Peyer's patch (tissue), 4 donors: ENCODE measurements at places on chromosomes 5 and 9. TPM values are rescaled to one million over a fixed set of nuclear protein-coding genes. Genes with fewer than 3 reads are reported as not detected.
A peak's percentile ranks its signal among the peaks of the same experiment; 100 is the strongest.

The CDHR2 gene
- 39.6 TPM for total RNA-seq

- no peak for DNase-seq
Measured at GRCh38 chr5:9464478-9464877, 81.4 kb downstream of the SEMA5A start.

DNA sequence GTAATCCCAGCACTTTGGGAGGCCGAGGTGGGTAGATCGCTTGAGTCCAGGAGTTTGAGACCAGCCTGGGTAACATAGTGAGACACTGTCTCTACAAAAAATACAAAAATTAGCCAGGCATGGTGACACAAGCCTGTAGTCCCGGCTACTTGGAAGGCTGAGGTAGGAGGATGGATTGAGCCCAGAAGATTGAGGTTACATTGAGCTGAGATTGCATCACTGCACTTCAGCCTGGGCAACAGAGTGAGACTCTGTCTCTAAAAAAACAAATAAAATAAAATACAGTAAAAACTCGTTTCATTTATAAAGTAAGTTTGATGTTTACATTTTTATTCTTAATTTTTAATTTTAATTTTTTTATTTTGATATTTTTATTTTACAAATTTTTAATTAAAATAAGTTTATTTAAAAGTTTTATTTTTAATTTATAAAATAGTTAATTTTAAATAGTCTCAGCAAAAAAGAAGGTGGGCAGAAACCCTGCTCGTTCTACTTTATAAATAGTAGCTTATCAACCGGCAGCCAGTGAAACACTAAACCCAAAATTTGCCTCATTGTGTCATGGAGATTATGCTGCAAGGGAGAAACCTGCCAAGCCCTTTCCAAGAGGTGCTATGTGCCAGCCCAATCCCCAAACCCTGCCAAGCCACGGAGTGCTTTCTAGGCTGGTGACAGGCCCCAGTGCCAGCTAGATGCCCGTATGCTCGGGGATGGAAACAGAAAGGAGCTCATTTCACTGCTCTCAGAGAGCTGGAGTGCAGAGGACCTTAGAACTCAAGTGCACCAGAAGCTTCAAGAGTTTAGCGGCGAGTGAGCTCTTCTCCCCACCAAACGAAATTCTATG lies 38.9 kb downstream of the SERINC5 start:
- no peak for DNase-seq

The SLC2A6 gene
- 1.6 TPM for total RNA-seq

The FOXD4 gene
- not detected for total RNA-seq

GRCh38 chr9:13956107-13956506 lies 357.8 kb downstream of the NFIB start:
- DNase-seq, result no peak

The RNF208 gene
- 4.4 TPM for total RNA-seq

DNA sequence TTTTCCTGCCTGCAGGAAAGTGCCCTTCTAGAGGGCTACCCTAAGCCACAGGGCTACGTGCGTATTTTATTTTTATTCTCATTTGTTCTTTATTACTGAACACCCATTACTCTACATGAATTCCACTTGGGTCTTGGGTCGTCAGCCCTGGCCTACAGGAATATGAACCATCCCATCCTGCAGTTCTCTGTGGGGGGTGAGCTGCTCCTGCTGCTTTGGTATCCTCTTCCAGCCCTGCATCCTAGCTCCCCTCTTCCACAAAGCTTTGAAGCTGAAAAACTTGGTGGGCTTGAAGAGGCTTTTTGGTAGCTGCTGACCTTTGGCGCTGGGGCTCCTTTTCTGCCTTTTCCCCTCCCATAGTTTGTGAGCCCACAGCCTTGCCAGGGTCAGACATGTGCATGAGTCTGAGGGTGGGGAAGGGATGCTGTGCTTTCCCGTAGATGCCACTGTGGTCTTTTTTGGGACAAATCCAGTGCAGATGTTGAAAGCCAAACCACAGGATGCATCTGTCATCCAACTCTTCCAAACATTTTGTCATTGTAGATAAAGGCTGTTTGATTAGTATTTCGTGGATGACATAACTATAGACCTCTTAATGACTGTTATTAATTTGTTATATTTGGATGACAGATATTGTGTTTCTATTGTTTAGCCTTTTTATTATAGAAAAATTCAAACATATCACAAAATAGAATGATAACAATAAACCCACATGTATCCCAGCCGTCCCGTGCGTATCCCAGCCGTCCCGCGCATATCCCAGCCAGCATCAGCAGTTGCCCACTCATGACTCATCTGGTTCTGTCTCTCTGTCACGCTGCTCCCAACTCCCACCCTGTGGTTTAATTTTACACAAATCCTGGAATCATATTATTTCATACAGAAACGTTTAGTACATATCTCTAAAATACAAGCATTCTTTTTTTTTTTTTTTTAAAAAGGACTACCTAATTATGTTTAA lies 43.9 kb downstream of the SLC46A2 start:
- no peak for DNase-seq

DNA sequence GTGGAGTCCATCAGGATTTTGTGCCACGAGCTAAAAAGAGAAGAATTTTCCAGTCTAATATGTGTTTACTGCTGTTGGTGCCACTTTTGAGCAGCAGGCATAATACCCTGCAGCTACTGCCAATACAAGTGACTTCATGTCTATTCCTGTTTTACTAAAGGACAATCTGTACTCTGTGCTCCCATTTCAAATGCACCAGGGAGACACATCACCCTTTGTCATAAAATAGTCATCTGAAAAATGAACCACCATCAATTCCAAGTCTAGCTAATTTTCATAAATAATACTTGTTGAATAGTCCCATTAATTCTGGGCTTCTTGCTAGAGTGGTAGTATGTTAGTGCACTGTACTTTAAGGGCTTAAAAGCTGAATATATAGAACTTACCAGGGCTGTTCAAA lies 8.9 kb upstream of the PKD2L2 start:
- DNase-seq, result no peak

DNA sequence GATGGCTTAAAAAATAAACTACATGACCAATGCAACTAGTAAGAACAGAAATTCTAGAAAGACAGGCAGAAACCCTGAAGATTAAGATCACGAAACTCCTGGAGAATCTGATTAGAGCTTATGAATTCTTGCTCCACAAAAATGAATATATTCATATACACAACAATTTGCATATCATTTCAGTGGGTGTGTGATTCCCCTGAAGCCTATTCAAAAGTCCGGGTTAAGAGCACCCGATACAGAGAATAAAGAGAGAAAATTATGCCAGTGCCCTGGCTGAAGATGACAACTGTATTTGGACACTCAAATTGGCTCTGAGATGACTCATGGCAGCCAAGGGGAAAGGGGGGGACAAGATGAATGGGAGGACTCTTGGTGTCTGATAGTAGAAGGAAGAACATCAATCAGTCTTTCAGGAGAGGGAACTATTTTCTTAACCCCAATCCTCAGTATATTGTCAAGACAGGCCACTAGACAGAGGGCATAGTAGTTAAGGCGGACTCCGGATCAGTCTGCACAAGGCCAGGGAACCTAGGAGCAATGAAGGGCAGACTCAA lies 6.0 kb downstream of the TMOD1 start:
- DNase-seq, result no peak

DNA sequence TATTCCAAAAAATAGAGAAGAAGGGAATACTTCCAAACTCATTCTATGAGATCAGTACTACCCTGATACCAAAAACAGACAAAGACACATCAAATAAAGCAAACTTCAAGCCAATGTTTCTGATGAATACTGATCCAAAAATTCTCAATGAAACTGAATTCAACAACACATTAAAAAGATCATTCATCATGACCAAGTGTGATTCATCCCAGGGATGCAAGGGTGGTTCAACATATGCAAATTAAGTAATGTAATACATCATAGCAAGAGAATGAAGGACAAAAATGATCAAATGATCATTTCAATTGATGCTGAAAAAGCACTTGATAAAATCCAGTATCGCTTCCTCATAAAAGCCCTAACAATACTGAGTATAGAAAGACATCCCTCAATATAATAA lies 4.9 kb upstream of the RCL1 start:
- no peak for DNase-seq

DNA sequence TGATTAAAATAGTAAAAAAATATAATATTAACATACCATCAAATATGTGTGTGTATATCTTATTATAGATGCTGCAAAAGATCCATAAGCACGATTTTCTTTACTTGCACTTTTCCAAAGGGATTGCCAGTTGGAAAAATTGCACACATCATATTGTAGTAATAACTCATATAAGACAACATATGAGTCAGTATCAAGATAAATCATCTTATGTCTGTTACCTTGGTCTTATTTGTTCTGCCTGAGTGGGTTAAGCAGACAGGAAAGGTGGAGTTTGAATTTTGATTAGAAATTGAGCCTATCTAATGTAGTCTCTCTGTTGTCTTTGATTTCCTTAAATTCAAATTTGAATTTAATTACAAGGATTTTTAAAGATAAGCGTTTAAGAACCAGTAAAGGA lies 24.6 kb downstream of the LYSMD3 start:
- DNase-seq, result no peak

DNA sequence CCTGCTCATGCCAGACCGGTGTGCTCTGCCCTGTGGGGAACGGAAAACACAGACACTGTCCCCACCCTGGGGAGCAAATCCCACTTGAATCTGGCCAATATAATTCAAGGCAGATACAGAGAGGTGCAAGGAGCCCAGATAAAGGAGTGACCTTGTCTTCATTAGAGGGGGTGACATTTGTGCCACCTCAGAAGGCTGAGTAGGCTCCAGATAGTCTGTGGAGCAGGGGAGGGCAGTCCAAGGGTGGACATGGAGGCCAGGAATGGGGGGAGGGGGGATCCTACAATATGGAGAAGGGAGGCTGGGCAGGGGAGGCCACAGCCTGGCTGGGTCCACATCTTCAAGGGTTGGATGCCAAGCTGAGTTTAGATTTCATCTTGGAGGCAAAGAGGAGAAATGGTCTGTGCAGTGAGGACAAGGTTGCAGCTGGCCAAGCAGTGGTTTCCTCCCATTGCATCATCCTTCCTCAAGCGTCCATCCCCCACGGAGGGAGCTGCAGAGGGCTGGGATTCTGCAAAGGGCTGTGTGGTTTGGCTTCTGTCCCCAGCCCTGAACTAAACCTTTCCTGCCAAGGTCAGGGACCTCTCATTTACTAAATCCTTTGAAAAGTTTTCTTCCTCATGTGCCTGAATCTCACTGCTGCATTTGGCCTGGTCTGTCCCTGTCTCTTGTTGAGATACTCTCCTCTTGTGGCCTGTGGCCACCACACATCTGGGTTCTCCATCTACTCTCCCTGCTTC lies 60.1 kb downstream of the GALNT12 start:
- peak; percentile 73 for DNase-seq

The WWC1 gene
- 51.9 TPM for total RNA-seq

GRCh38 chr5:140336388-140336787 lies 10.0 kb downstream of the HBEGF start:
- no peak for DNase-seq

DNA sequence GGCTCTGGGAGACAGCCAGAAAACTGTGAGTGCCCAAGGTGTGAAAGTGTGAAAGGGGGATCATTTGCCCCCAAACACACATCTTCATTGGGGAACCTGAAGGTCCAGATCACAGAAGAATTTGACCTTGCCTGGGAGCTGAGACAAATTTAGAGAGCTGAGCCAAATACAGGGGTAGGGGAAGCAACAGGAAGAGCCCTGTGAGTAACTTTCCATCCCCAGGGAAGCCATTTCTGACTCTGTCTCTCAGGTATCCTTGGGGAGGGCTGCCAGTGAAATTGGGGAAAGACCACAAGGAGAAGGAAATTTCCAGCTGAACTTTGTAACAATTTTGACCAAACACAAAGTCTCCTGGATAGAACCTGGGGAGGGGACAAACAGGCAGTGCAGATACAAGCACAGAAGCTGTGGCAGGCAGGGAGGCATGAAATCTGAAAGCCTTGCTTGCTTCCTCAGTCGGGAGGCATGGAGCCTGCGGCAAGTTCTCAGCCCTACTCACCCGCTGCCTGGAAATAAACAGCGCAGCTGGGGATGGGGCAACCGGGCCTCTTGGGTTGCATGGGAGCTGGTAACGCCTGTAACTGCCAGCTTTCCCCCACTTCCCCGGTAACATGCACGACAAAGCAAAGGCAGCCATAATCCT lies 31.5 kb upstream of the ZCCHC9 start:
- DNase-seq, result no peak

- DNase-seq, result no peak
Measured at GRCh38 chr5:88736494-88736893, 146.5 kb downstream of the MEF2C start.

The ADAMTS2 gene
- 5.3 TPM for total RNA-seq

DNA sequence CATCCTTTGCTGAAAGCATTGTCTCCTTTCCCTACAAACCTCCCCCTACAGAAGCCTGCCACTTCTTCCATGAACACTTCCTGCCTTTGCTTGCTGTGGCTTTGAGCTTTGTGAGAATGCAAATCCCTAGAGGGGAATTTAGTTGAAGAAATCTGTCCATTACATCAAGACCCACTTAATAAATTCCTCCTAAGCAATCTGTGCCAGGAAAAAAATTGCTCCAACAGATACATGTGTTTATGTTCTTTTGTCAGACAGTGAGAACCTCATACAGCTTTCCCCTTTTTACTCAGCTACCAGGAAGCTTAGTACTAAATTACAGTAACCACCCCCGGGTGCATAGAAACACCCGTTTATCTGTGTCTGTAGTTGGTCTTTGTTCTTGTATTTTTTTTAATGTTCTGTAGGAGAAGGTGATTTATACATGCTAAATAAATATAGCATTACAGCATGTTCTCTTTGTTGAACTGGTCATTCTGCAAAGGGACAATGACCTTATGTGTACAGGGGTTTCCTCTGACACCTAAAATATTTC lies 43.9 kb downstream of the SH3TC2 start:
- no peak for DNase-seq

The TYRP1 gene
- 2.5 TPM for total RNA-seq

The WHRN gene
- total RNA-seq, result 18.7 TPM

The GHR gene
- total RNA-seq, result 5.0 TPM

GRCh38 chr9:137744632-137745183 lies 125.9 kb downstream of the EHMT1 start:
- DNase-seq, result peak; percentile 45

The ANKRD18B gene
- total RNA-seq, result not detected

The GMCL2 gene
- total RNA-seq, result not detected

GRCh38 chr5:68408345-68408871 lies 192.9 kb downstream of the PIK3R1 start:
- DNase-seq, result no peak

GRCh38 chr9:14752271-14752670 lies 29.7 kb upstream of the CER1 start:
- no peak for DNase-seq
